Effector CD8-positive, alpha-beta T cell (primary cell): ENCODE measurements at places on chromosomes 12 and 14.

DNA sequence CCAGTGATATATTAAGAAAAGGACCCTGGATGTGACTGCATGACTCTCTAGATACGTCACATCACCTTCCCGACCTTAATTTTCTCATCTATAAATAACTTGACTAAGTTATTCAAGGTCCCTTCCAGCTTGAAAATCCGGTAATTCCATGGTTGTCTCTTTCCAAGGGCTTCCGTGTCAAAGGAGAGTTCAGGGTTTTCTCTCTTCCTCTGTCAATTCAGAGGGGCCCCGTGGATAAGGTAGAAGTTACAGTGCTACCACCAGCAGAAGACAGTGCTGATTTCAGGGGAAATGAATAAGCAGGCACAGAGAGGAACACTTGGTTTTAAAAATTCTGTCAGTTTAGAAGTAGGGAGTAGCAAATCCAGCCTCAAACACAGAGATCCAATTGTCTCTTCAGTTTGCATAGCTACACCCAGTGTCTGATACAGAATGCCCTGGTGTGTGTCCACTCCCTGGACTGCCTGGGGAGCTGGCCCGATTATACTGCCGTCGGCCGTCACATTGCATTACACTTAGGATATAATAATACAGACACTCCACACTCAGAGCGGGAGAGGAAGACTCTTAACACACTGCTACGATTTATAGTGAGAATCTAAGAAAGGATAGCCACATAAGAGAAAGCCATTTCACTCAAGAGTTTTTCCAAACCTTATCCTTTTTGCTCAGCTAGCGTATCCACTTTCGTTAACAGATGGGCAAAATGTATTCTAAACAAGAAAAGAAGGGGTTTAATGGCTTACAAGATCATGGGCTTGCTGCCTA is 54.7 kb upstream of the GTF2A1 start:
- no peak for DNase-seq

DNA sequence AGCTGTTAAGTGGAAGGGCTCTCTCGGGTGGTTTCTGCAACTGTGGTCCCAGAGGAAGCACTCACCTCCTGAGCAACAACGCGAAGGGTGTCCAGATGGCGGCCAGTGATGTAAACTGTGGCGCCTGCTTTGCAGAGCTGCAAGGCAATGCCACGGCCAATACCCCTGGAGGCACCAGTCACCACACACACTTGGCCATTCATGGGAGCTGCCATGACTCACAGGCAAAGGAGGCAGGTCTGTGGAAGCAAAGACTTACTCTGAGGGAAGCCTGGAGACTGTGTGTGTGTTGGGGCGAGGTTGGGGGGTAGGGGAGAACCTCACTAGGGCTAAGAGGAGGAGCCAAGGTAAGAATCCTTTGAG is 707 bp downstream of the DHRS1 start:
- no peak for DNase-seq

DNA sequence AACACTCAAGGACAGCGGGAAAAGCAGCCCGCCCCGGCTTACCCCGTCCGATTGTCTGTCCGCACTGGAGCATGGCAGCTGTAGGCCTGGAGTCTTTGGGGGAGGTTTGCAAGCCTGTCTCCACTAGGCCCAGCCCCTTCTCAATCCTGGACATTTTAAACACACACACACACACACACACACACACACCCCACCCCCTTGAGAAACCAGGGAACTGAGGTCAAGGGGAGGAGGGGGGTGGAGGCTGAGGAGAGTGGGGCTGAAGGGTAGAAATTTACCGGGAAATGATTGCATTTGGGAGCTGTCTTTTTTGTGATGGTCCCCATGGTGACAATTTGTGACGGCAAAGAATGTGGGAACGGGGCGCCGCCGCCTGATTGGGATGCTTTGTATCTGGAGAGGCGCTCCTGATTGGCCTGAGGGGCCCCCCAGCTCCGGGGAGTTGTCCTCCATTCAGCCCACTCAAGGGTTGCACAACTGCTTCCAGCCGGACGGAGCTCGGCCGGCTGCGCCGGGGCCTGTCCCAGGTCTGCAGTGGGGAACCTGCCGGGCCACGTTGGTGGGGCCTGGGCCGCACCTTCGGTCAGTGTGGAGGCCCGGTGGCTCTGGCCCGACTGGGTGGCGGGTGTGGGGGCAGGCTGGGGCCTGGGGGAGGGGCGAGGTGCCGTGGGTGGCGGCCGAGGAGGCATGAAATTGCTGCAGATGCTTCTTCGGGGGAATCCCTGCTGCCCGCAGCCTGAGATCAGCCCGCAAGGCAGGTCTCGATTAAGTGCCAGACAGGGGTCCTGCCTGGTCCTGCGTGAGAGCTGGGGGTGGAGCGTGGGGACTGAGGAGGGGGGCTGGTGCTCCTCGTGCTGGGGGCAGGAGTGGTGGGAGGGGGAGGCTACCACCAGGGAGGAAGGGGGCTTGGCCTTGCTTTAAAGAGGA is at the start of gene FAM181A:
Gene FAM181A, plus strand, starts transcription at position 472 of the 927 bp plus-strand sequence. CDS start 942 bp downstream, outside the sequence.
- DNase-seq: no peak

GRCh38 chr12:120711411-120711810 is 1.2 kb downstream of the UNC119B start:
- DNase-seq: no peak
